ENCODE measurements at places on chromosomes 5 and 9.

GRCh38 chr5:133685402-133686018 lies 73.2 kb upstream of the FSTL4 start:
- no peak for DNase-seq

DNA sequence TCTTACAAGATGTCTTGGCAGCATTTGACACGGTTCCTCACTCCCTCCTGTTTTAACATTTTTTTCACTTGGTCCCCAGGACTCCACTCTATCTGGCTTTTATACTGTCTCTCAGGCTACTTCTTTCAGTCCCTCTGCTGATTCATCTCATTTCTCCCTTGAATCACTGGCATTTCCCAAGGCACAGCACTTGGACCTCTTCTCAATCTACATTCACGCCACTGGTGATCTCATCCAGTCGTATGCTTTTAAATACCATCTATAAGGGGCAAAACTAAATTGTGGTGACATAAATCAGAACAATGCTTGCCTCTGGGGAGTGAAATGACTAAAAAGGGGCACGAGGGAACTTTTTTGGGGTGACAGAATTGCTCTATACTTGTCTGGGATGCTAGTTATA lies 47.1 kb downstream of the MAPKAP1 start:
- no peak for DNase-seq

DNA sequence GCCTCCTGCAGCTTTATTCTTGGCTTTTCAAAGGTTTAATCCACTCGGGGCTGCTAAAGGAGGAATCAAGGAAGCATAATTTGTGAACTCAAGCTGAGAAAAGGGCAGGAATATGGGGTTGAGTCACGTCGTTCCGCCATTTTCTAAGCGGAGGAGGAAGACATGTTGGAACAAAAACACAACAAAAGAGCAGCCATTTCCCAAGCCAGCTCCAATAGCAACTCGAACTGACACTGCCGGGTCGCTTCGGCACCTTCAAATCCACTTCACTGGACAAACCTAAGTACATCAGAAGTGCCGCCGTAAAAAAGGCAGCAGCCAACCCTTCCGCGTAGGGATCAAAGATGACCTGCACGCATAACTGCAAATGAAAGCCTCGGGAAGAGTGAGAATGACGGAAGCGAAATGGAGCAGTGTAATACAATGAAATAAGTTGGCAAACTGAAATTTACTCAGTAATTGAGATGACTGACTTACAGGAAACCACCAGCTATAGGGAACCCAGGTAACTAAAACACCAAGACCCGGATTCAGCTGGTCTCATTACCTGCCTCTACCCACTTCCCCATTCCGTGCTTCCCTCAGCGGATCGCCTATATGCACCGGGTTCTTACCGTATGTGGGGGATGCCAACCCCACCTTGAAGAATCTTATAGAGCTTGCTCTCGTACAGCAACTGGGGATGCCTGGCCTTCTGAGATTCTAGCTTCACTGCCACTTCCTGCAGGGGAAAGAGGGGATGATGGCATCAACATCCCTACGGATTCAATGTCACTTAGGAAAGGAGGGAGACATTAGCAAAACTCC lies 1.6 kb downstream of the CSNK1A1 start:
- DNase-seq: peak; percentile 33

- DNase-seq: no peak
Measured at GRCh38 chr9:110346325-110346724, 8.7 kb upstream of the TXNDC8 start.
